ENCODE measurements at places on chromosomes 1 and 21.

DNA sequence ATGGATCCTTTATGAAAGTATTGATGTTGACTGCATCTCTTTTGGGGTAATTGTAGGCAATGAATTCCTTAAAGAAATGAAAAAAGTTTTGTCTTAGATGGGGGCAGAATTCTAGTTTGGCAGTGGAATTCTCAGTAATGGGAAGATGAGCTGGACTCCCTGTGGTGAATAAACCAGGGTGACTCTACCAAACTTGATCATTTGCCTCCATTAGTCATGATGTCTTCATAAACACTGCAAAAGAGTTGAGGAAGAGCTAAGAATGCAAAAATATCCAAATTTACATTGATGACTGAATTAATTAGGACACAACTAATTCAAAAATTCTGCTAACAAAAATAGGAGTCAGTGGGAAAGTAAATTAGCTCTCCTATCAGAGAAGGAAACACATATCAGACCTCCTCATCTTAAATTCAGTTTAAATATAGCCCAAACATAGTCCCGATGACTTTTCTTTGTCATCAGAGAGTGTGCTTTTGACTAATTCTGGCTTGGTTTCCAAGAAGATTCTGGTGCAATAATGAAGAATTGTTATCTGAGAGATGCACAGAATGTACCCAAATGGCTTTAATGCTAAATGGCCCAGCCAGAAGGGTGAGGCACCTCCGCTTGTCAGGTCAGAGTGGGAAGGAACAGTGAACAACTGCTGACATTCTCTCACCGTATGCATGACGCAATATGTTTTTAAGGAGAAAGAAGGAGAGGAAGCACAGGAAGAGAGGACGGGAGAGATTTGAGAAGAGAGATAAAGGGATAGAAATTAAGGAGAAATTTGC, 525.1 kb downstream of the LMO4 start:
- no peak for DNase-seq

GRCh38 chr21:45001134-45002095, 61.6 kb downstream of the SLX9 start:
- DNase-seq = no peak

GRCh38 chr1:116503546-116504307, 67.1 kb downstream of the CD58 start:
- peak; percentile 95 for DNase-seq

- DNase-seq = no peak
Measured at GRCh38 chr1:159040206-159040605, 30.5 kb downstream of the IFI16 start.

DNA sequence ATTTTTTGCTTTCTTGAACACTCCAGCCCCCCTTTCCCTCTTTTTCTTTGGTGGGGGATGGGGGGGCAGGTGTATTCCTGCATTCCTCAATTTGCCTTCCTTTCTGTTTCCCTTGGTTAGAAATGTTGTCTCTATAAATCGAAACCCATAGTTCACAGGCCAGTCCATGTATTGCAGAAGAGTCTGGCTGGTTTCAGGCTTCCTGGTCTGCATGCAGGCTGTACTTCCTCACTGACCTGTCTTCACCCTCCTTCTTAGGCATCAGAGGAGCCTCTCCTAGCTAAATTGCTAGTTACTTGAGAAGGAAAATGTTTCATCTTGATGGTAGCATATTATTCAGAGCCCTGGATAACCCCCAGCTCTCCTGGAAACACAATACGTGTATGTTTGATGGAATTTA, 140.0 kb downstream of the SPATA46 start:
- peak; percentile 69 for DNase-seq

- no peak for DNase-seq
Measured at GRCh38 chr1:110335265-110335664, 3.9 kb upstream of the RBM15 start.

DNA sequence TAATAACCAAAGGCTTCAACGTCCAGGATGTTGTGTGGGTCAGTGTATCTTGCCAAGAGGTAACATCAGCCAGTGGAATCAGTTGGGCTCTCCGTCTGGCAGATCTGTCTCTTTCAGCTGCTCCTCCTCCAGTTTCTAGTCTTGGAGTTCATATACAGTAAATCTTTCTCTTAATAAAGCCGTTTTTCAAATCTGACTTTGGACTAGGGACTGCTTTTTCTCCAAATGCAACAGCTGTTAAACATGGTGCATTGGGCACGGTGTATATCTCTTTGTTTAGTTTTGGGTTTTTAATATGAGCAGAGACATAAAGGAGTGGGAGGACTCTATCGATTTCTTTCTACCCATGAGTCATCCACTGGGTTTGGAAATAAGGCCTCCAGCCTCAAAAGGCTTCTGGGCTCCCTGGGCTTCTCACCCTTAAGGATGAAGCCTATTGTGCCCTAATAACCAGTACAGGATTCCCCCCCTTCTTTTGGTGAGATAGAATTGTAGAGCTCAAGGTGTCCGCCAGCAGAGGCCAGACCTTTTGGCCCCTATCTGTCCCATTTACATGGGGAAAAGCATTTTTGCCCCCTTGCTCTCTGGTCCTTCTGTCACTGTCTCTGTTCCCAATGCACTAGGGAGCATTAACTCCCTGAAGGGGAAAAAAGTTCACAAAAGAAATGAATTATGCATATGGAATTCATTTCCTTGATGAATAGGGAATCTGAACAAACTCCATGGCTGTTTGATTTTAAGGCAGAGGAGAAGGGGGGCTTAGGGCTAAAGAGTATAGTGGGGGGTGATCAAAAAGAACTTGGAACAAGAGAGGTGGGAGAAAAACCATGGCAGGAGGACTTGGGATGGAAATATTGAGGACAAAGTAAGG, 86.0 kb downstream of the PBX1 start:
- no peak for DNase-seq

DNA sequence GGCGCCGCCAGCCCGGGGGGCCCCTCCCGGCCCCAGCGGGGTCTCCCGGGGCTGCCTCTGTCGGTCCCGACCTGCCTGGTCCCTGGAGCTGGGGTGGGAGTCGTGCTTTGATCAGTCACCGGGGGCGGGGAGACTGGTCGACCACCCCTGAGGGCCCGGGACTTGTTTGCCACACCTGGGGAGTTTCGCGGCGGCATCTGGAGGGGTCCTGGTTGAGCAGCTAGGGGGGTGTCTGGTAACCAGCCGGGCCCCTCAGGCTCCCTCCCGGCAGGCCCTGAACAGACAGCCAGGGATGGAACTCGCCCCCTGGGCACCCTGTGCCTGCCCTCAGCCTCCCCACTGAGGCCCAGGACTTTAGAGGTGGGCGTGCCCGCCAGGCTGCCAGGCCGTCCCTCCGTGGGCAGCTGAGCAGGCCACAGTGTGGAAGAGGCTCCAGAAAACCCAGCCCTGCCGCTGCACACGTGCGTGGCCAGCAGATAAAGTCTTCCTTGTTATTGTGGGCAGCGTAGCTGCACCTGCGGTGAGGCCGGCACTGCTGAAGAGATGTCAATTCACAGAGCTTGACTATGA, 13.3 kb upstream of the SAMD11 start:
- no peak for DNase-seq

- DNase-seq = no peak
Measured at GRCh38 chr1:6005276-6005917, 13.2 kb upstream of the NPHP4 start.

DNA sequence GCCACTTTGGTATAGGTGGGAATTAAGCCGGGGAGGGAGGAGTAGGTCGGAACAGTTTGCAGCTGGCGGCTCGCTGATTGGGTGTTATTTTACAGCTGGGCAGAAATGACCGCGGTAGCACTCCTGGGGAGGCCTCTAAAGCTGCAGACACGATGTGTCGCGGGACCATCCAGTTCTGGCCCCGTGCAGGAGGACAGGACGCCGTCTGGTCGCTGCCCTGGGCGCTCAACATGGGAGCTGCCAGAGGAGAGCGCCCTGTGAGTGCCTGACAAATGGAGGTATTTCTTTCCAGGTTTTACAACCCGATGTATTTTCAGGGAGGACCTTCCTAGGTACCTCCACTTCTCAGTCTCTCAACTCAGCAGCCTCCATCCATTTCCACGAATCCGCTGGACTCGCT, 46.2 kb downstream of the CDC7 start:
- DNase-seq = no peak

DNA sequence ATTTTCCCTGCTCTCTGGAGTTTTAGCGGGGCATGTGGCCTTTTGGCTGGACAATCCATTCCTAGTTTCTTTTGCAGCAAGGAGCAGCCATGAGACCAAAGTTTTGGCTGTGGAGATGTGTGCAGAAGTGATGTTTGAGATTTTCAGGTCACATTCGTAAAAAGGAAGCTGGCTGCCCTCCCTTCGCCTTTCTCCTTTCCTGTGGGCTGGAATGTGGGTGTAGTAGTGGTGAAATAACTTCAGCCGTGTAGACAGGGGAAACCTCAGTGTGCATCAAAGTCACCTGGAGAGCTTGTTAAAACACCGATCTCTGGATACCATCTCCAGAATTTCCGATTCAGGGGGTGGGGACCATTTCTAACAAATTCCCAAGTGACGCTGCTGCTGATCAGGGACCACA, 5.3 kb upstream of the GPR88 start:
- DNase-seq = peak; percentile 24

DNA sequence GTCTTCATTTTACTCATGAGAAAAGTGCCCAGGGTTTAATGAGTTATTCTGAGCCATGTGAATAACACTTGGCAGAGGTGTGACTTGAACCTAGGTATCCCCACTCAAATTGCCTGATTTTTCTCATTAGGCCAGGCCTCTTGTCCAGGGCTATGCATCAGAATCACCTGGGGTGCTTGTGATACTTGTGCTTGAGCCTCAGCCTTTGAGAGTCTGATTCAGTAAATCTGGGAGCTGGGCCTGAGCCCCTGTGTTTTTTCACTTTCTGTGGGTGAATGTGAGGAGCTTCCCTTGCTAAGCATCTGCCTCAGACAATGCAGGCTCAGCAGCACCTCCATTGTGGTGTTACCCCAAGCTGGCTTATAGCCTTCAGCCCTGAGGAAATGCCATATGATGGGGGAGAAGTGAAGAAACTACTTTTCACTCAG, 127.1 kb downstream of the S1PR1 start:
- DNase-seq = no peak

DNA sequence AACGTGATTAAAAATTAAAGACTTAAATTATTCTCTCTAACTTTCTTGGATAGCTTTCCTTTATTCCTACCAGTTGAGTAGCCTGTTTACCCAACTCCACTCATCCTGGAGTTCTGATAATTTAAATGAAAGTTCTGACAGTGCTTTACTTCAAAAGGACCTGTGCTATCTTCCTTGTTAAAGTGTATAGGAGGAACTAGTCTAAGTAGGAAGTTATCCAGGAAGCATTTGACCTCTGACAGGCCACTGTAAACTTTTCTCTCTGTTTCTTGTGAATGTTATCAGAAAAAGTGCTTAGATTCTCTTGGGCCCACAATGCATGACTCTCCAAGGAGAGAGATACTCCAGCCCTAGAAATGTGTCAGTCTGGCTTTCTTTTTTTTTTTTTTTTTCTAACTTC, 9.2 kb downstream of the UAP1 start:
- DNase-seq = no peak

GRCh38 chr1:157158967-157159366, 20.8 kb upstream of the ETV3 start:
- no peak for DNase-seq

- DNase-seq = peak; percentile 11
Measured at GRCh38 chr1:19370453-19371170, 58.5 kb downstream of the SLC66A1 start.

Measured in inflammatory macrophage treated with lipopolysaccharide for 4 hours (primary cell).